ENCODE measurements at places on chromosomes 4 and X. TPM values are rescaled to one million over a fixed set of nuclear protein-coding genes. Genes with fewer than 3 reads are reported as not detected.

Gene ABCG2
- 1.3 TPM for total RNA-seq

Gene CHIC1
- 7.2 TPM for total RNA-seq

DNA sequence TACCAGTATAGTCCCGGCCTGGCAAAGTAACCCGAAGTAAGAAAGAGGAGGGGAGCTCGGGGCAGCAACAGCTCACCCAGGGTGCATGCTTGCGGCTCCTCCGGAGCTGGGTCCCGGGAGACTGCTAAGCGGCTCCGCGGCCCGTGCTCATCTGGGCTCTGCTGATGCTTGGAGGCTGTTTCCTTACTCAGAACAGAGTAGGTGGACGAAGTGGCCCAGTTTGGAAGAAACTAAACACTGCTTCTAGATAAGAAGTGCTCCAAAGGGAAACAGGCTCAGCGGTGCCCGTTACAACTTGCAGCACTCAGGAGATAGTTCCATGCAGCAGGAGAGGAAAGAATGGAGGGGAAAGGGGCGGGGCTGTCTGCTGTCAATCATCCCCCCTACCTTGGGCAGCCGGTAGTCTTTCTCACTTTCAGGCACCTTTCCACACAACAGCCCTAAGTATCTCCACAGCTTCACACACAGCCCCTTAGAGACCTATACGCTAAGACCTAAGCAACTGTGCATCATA lies at the start of gene COL4A6:
Gene COL4A6 (minus strand): TSS at position 313 of the 514 bp plus-strand sequence. CDS start 226 bp downstream, at position 87.
- DNase-seq: no peak

Gene NR0B1
- total RNA-seq: 4.6 TPM

DNA sequence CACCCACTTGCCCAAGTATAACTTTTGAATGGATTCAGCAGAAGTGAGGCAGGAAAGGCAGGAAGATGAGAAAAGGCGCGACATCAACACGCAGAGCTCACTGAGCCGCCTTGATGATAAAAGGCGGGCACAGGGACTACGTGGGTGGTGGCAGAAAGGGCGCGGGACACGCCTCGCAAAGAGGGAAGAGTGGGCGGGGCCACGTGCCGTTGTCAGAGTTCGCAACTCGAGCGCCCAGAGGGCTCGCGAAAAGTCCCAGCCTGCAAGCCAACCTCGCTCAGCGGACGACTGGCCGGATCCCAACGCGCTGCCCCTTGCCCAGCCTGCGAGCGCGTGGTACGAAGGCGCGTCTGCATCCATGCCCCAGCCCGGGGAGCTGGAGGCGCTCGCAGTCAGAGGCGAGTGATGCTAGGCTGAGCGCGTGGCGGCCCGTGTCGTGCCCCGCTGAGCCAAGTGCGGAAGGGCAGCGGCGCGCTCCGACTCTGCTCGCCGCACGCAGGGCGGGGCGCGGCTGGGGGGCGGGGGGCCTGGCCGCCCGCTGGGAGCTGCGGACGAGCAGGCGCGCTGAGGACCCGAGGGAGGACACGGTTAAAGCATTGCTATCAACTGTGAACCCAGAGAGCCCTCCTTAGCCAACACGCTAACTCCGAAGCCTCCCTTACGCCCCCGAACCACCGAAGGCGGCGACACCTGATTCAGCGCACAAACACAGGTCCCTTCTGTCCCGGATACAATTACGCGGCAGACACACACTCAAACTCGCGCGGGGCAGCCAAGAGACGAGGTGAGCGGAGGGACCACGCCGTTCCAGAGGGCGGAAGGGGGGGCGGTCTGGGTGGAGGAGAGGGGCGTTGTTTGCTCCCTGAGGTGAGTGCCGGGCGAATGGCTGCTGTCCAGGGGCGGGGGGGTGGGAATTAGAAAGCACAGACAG lies at the start of gene UGT8:
Gene UGT8 (plus strand): TSS at position 617 of the 931 bp plus-strand sequence. CDS start 24,074 bp downstream, outside the sequence.
- DNase-seq: peak; percentile 24

Gene DTHD1
- not detected for total RNA-seq

Gene PCSK1N
- total RNA-seq: 0.17 TPM

Gene FAM13A
- 21.1 TPM for total RNA-seq

GRCh38 chrX:73987166-73987565 lies 316.8 kb upstream of the ZCCHC13 start:
- DNase-seq: no peak

Gene UGT2B17
- total RNA-seq: not detected

- no peak for DNase-seq
Measured at GRCh38 chr4:18508786-18509185, 487.2 kb upstream of the LCORL start.

DNA sequence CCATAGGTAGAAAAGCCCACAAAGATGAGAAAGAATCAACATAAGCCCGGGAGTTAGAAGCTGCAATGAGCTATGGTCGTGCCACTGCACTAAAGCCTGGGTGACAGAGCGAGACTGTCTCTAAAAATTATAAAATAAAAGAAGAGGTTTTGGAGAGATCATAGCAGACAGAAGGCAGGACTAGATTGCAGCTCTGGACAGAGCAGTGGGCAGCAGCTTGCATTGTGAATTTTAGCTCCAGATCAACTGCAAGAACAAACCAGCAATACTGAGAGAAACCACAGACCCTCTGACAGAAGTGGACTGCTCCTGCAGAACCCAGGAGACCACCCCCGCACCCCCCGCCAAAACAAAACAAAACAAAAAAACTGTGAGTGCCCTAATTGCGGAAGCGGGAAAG lies 30.6 kb downstream of the SOWAHB start:
- no peak for DNase-seq

Gene HDX
- 3.1 TPM for total RNA-seq

DNA sequence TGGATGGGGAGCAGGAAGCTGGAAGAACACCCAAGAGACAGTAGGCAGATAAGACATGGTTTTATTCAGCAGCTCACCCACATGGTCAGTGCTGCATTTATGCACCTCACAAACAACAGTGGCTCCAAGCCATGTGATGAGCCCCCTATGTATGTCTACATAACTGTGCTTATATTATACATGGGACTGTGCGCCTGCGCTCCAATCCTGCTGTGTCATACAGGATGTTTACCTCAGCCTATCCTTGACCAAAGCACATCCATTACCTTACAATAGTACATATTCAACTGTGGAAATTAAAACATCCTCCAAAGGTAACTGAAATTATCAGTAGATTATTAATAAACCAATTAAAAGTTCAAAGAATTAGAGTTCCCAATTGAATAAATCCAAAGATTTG lies 44.1 kb upstream of the SGMS2 start:
- peak; percentile 7 for DNase-seq

GRCh38 chr4:87270144-87270543 lies 49.7 kb upstream of the KLHL8 start:
- DNase-seq: peak; percentile 41

DNA sequence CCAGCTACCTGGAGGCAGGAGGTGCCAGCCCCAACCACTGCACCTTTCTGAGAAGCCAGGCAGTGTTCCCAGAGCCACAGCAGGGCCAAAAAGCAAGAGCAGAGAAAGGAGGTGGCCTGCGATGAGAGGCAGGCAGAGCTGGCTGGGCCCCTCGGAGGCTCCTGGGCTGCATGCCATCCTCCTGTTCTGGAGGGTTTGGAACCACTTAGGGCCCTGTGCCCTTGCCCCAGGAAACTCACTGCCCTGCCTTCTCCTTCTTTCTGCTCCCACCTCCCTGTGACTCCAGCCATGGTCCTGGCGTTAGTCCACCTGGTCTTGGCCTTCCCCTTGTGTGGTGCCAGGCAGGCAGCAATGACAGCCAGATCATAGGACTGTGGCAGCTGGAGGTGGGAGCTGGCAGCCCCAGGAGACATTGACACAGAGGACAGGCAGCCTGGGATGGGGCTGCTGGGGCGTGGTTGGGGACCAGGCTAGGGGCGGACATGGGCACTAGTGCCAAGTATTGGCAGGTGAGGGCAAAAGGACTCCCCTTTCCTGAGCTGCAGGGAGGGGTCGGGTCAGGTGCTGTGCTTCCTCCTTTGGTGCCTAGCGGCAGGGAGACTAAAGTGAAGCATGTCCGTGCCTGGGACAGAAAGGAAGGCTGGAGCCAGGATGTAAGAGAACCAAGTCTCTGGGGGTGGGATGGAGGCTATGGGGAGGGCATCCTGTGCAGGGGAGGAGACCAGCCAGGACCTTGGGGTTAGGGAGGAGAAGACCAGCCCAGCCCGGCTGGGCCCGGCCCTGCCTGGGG lies 1.4 kb downstream of the APLN start:
- DNase-seq: no peak

DNA sequence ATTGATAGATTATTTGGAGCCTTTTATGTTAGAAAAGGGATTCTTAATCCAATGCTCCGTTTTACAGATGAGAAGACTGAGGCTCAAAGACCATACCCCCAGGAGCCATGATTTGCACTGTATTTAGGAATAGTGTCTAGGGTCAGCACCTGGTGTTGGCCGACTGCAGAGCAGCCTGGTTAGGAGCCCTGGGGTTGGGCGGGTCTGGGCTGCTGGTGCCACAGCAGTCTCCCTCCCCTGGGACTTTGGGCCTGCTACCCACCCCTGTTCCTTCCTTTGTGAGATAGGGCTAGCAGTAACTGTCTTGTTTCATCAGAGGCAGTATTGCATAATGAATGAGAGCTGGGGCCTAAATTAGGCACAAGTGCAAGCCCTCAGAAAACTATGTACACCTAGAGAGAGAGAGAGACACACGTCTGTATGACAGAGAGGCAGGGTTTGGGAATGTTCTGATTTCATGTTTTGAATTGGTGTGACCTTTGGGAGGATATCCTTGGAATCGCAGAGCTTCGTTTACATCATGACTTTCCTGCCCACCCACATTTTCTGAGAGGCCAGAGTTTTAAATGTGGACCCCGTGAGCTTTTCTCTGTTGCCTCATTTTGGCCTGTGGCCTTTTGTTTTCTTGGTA lies 111.7 kb downstream of the PTTG2 start:
- DNase-seq: no peak

- no peak for DNase-seq
Measured at GRCh38 chr4:5952975-5953951, 60.4 kb upstream of the CRMP1 start.

DNA sequence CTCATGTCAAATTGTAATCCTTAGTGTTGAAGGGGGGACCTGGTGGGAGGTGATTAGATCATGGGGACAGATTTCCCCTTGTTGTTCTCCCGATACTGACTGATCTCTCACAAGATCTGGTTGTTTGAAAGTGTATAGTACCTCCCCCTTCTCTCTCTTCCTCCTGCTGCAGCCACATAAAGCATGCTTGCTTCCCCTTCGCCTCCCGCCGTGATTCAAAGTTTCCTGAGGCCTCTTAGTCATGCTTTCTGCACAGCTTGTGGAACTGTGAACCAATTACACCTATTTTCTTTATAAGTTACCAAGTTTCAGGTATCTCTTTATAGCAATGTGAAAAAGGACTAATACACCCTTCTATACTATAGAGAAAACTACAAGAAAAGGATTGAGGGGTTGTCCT lies 1170.5 kb upstream of the AGA start:
- no peak for DNase-seq

GRCh38 chrX:129145840-129146272 lies 377.4 kb downstream of the SMARCA1 start:
- no peak for DNase-seq

GRCh38 chrX:14819769-14820168 lies 53.1 kb downstream of the FANCB start:
- no peak for DNase-seq

- no peak for DNase-seq
Measured at GRCh38 chr4:91916219-91916618, 387.5 kb upstream of the GRID2 start.

Gene GAB1
- 10.6 TPM for total RNA-seq

GRCh38 chr4:133385161-133385954 lies 236.3 kb downstream of the PCDH10 start:
- peak; percentile 2 for DNase-seq

DNA sequence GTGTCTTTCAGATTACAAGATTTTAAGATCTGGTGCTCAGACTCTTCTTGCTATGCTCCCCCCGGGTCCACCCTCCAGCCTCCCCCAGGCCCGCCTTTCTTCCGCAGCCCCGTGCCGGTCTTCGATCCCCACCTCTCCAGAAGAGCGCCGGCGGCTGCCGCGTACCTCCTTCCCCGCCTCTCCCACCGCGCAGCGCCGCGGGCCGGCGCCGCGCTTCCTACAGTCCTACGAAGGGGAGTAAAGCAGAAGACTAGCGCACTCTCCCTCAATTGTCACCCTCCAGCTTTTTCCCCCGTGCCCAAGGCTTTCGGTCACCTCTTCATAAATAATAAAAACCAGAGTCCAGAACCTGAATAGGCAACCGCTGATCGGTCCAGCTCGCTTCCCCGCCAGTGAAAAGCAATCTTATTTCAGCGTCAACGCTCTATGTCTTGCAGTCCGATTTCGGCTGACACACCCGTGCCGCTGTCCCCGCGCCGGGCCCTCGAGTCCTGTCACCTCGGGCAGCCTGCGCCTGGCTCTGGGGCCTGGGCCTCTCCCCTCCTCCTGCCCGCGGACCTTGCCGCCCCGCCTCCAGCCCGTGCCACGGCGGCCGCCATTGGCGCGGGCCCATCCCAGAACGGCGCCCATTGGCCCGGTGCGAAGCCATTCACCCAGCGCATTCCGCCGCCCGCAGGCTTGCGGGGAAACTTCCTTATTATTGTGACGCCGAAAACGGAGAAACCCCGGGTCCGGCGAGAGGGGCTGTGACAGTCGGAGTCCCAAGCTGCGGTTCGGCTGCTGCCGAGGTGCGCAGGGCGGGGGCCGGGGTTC lies at the start of gene HERC3:
Gene HERC3 (plus strand): TSS at position 694 of the 813 bp plus-strand sequence. CDS start 13,344 bp downstream, outside the sequence.
- DNase-seq: peak; percentile 82

Gene ARHGAP24
- total RNA-seq: 40.5 TPM

GRCh38 chrX:23435575-23435974 lies 100.9 kb downstream of the PTCHD1 start:
- DNase-seq: peak; percentile 2

GRCh38 chrX:145818186-145819113 lies 821 bp downstream of the SLITRK2 start:
- no peak for DNase-seq

Gene TBX22
- total RNA-seq: not detected

All from fibroblast of lung (primary cell).